ENCODE measurements at places on chromosomes 5 and 9. TPM values are rescaled to one million over a fixed set of nuclear protein-coding genes. Genes with fewer than 3 reads are reported as not detected.
A peak's percentile ranks its signal among the peaks of the same experiment; 100 is the strongest.

DNA sequence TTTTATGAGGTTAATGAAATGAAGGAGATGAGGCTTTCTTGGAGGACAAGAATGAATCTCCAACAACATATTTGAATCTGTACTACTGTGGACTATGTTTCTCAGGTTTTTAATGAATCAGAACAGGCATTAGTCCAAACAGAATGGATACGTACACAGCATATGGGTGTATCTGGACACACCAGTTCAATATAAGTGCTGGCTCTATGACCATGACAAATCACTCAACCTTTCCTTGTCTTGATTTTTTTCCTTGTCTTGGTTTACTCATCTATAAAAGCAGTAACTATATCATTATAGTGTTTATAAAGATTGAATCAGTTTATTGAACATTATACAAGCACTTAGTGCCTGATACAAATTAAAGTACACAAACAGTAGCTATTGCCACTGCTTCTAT lies 104.1 kb downstream of the AP3B1 start:
- H3K27ac ChIP-seq, result no peak overlapping the region
- no peak for DNase-seq
- peaks cover 5% of the 10 kb centered on the region for H3K36me3 ChIP-seq
- H3K4me3 ChIP-seq, result no peak overlapping the region

- no peaks in the 10 kb centered on the region for H3K36me3 ChIP-seq
- peak overlapping the region; percentile 90 for H3K27ac ChIP-seq
- no peaks in the 10 kb centered on the region for H3K27me3 ChIP-seq
Measured at GRCh38 chr5:87266914-87267573, 639 bp upstream of the RASA1 start.

GRCh38 chr9:115770521-115770920 lies 383.1 kb upstream of the PAPPA start:
- H3K4me1 ChIP-seq, result no peaks in the 10 kb centered on the region
- H3K27me3 ChIP-seq, result no peaks in the 10 kb centered on the region
- DNase-seq, result no peak
- no peaks in the 10 kb centered on the region for H3K36me3 ChIP-seq
- H3K27ac ChIP-seq, result no peak overlapping the region

DNA sequence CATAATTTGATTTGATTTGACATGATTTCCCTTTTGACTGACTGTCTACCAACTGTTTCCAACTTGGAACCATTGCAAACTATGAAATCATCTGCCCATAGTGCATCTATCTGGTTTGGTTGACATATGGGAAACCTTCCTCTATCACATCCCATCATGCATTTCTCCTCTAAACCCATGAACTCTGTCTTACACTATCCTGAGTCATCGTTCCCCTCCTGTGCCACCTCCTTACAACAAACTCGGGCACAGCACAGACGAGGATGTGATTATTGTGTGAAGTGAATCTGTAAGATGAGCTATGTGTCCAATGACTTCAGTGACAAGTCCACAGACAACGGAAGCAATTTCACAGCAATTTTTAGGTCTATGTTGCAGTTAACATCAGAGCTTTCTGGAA lies 126.1 kb downstream of the NPR3 start:
- no peak overlapping the region for H3K27ac ChIP-seq
- H3K4me1 ChIP-seq, result no peaks in the 10 kb centered on the region
- DNase-seq, result no peak
- no peak overlapping the region for H3K4me3 ChIP-seq
- H3K27me3 ChIP-seq, result no peaks in the 10 kb centered on the region

DNA sequence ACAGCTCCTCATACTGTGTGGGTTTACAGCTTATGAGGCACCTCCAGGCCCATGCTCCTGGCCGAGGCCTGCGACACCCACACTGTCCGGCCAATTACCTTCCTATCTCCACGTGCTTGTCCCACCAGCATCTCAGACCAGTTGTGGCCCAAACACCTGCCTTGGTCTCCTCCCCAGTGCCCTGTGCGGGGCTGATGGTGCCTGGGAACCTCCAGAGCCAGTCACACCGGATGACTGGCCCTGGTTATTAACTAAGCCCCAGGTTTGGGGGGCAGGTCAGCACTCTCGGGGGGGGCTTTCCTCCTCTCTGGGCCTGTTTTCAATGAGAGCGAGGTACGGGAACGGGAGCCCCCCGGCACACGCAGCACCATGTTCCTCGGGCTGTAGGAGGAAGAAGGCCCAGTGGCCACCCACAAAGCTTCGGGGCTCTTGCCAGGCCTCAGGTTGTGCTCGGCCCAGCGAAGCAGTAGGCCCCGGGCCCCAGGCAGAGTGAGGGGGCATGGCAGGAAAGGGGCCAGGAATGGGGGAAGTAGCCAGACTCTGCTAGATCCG lies 76.0 kb upstream of the PHYKPL start:
- H3K4me3 ChIP-seq, result no peak overlapping the region
- DNase-seq, result peak; percentile 55
- H3K4me1 ChIP-seq, result peaks cover 8% of the 10 kb centered on the region
- no peak overlapping the region for H3K27ac ChIP-seq

GRCh38 chr5:133665571-133665970 lies 53.2 kb upstream of the FSTL4 start:
- DNase-seq, result no peak
- no peaks in the 10 kb centered on the region for H3K27me3 ChIP-seq
- H3K4me1 ChIP-seq, result no peaks in the 10 kb centered on the region
- H3K4me3 ChIP-seq, result no peak overlapping the region
- no peak overlapping the region for H3K27ac ChIP-seq

DNA sequence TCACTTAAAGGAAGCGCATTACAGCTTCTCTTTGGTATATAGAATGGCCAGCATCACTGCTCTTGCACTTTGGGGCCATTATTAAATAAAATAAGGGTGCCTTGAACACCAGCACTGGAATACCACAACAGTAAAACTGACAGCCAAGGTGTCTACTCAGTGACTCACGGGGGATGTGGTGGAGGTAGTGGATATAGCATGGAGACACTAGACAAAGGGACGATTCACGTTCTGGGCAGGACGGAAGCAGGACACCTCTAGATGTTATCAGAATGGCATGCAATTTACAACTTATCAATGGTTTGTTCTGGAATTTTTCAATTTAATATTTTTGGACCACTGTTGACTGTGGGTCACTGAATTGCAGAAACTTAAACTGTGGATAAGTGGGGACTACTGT lies 32.9 kb upstream of the PDE8B start:
- no peaks in the 10 kb centered on the region for H3K36me3 ChIP-seq
- peaks cover 37% of the 10 kb centered on the region for H3K27me3 ChIP-seq
- no peak overlapping the region for H3K27ac ChIP-seq
- H3K4me1 ChIP-seq, result peaks cover 15% of the 10 kb centered on the region
- DNase-seq, result no peak

DNA sequence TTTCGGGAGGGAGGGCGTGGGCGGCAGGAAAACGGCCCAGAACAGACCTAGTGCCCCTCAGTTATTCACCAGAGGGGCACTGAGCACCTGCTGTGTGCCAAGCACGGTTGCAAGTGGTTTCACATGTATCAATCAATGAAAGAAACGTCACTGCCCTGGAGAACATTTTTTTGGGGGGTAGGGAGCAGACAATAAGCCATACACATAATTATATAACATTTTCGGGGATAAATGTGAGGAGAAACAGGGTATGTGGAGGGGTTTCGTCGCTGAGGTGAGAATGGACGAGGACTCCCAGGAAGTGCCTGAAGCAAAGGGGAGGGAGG lies 444 bp upstream of the ZNF354A start:
- H3K27me3 ChIP-seq, result no peaks in the 10 kb centered on the region
- peak overlapping the region; percentile 92 for H3K4me3 ChIP-seq
- peaks cover 9% of the 10 kb centered on the region for H3K4me1 ChIP-seq
- H3K36me3 ChIP-seq, result peaks cover 17% of the 10 kb centered on the region
- H3K27ac ChIP-seq, result no peak overlapping the region
- no peak for DNase-seq

DNA sequence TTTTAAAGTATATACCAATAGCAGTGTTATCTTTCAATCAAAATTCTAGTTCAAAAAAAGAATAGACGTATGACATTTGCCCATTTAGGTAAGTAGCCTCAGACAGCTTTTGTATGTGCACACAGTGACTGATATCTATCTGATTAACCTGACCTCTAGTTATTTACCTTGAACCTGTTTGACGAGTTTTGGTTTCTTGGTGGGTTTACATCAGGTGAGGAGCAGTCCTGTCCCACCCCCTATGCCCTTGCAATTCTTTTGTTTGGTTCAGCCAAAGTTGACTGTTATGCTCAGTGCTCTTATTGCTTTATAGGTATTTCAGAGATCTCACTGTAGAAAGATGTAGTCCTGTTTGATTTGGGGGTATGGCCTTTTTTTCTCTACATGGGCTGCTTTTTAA lies 147.2 kb downstream of the ISOC1 start:
- no peak overlapping the region for H3K4me3 ChIP-seq
- no peaks in the 10 kb centered on the region for H3K36me3 ChIP-seq
- no peak for DNase-seq
- H3K27me3 ChIP-seq, result no peaks in the 10 kb centered on the region

DNA sequence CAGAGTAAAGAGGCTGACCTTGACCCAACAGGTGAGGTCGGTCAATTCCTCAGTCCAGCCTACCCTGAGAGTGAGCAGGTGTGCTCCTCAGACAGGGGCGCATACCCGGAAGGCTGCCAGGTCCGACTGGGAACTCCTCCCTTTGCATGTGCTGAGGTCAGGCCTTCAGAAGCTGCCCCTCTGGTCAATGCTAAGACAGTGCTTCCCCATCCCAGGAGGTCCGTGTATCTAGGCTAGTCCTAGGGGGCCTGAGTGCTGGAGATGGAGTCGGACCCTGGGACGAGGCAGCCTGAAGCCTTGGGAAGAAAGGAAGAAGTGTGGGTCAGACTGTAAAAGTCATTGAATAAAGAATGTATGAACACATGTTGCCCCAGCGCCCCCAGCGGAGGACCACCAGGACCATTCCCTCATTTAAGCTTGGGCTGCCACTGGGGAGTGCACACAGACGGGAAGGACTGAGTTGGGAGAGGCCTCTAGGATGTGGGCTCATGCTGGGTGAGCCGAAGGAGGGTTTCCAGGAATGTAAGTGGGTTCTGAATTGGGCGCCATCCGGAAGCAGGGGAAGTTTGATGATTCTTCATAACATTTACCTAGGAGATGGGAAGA lies 41.0 kb upstream of the GFPT2 start:
- H3K4me3 ChIP-seq, result no peak overlapping the region
- no peak for DNase-seq
- H3K27ac ChIP-seq, result no peak overlapping the region

- H3K36me3 ChIP-seq, result no peaks in the 10 kb centered on the region
- DNase-seq, result no peak
- no peak overlapping the region for H3K27ac ChIP-seq
- H3K4me3 ChIP-seq, result no peak overlapping the region
- H3K27me3 ChIP-seq, result no peaks in the 10 kb centered on the region
Measured at GRCh38 chr5:15746833-15747232, 246.9 kb downstream of the FBXL7 start.

DNA sequence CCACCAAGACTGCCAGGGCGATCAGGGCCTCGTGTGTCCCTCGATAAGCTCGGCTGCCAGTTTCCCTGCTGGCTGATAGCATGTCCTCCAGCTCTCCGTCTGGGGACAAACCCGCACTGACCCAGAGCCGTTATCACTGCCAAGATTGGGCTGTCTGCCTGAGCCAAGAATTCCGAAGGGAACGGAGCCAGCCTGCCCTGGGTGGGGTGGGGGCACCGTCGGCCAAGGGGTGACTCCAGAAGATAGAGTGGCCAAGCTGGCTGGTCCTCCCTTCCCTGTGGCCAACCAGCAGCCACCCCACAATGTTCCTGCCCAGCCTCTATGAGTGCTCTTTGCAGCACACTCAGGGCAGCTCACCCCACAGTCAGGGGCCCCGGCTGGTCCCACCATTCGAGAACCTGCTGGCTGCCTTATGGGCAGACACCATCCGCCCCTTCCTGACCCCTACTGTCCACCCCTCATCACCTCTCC lies 29.4 kb downstream of the HRH2 start:
- peaks cover 19% of the 10 kb centered on the region for H3K27me3 ChIP-seq
- no peak overlapping the region for H3K4me3 ChIP-seq
- H3K36me3 ChIP-seq, result no peaks in the 10 kb centered on the region
- no peak for DNase-seq
- no peak overlapping the region for H3K27ac ChIP-seq

DNA sequence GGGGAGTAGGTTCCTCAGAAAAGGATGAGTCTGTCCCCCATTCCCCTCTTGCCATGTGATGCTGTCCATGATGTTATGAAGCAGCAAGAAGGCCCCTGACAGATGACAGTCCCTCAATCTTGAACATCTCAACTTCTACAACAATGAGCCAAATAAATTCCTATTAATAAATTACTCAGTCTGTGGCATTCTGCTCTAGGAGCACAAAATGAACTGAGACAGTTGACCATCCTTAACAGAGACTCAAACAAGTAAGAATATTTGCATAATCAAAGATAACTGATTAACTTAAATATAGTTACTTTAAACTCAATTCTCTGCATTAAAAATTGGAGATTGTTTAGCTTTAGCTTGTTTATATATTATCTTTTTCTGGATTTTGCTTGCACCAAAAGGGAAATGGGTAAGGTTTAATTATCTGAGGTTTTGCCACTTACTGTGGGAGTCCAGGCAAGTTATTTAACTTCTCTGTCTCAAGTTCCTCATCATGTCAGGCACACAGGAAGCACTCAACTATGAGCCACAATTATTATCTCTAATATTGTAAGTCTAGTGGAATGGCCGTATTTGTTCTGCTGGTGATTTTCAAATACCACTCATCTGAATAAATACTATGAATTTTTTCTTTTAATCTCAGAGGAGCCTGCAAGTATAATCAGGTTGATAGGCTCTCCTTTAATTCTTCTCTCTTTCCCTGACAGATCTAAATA lies 162.9 kb downstream of the TSSK1B start:
- DNase-seq, result no peak
- no peak overlapping the region for H3K4me3 ChIP-seq
- no peaks in the 10 kb centered on the region for H3K27me3 ChIP-seq
- no peaks in the 10 kb centered on the region for H3K36me3 ChIP-seq

DNA sequence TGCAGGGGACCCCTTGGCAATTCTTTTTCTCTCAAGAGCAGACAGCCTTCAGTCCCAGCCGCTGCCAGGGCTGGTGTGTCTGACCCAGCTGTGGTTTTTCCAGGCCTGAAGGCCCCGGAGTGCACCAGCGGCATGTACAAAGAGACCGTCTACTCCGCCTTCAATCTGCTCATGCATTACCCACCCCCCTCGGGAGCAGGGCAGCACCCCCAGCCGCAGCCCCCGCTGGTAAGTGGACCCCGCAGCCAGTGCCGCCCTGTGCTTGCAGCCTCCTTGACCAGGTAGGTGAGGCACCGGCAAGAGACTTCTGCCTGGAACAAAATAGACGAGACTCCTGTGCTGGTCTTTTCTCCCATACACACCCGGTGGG lies 1.3 kb downstream of the TCF7 start:
- H3K27me3 ChIP-seq, result no peaks in the 10 kb centered on the region
- DNase-seq, result no peak
- no peak overlapping the region for H3K27ac ChIP-seq

DNA sequence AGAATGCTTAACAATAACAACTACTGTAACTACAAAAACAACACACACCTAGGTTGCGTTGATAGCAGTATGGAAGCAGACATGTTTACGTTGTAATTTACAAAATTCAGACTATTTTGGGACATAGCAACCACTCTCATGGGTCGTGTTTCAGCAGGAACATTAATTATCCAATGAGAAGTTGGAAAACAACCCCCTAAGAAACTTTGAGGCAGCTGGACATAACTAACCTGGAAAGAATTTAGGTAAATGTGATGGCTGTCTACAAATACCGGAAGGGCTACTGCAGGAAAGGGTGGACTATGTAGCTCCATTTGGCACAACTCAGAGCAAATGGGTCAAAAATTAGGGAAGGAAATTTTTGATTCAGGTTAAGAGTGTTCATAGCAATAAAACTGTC lies 409.3 kb downstream of the ADGRV1 start:
- H3K36me3 ChIP-seq, result no peaks in the 10 kb centered on the region
- H3K27ac ChIP-seq, result no peak overlapping the region
- H3K4me1 ChIP-seq, result no peaks in the 10 kb centered on the region
- no peaks in the 10 kb centered on the region for H3K27me3 ChIP-seq

The SOHLH1 gene
- total RNA-seq, result not detected

The MARCOL gene
- not detected for total RNA-seq
